ENCODE measurements at places on chromosomes 4 and X. TPM values are rescaled to one million over a fixed set of nuclear protein-coding genes. Genes with fewer than 3 reads are reported as not detected.

GRCh38 chr4:42225286-42225685, 72.8 kb upstream of the BEND4 start:
- DNase-seq = no peak

DNA sequence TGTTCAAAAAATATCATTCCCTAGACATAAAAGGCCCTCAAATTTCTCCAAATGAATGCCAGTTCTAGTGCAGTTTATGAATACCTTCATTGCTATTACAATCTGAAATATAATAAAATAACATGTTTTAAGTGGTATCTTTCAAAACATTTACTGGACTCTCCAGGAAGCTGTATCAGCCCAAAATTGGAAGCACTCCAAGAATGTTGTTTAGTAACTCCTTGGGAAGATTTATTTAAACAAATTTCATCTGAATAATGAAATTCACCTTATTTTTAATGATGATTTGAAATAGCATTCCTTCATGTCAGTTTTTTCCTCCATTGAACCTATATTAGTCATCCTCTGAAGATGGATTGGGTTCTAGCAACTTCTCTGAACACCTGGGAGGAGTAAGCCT, 217.2 kb upstream of the PCDH18 start:
- DNase-seq = peak; percentile 22

GRCh38 chr4:116453127-116453526, 632.2 kb downstream of the TRAM1L1 start:
- DNase-seq = no peak

Gene ABLIM2
- 2.6 TPM for polyA plus RNA-seq

DNA sequence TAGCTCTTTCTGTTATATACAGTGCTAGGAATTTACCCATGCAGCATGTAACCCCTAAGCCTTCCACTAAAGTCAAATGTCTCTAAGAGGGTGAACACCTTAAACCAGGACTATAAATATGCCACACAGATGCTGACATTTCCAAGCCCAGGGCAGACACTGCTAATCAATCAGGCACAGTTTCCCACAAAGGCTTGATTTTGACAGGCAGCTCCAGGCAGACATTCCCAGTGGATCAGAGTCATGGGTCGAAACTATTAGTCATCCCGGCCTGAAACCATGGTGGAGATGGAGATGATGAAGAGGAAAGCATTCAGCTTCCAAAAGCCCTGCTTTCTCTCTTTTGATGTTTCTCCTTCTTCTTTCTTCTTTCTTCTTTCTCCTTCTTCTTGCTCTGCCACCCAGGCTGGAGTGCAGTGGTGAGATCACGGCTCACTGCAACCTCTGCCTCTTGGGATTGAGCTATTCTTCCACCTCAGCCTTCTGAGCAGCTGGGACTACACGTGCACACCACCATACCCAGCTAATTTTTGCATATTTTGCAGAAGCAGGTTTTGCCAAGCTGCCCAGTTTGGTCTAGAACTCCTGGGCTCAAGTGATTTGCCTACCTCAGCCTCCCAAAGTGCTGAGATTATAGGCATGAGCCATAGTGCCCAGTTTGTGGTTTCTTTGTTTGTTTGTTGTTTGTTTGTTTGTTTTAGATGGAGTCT, 21.0 kb upstream of the SORCS2 start:
- DNase-seq = peak; percentile 41

Gene SLC9B1
- 0.46 TPM for polyA plus RNA-seq

- DNase-seq = peak; percentile 92
These were observed 237.5 kb downstream of the BCOR start for GRCh38 chrX:39859991-39860861.

DNA sequence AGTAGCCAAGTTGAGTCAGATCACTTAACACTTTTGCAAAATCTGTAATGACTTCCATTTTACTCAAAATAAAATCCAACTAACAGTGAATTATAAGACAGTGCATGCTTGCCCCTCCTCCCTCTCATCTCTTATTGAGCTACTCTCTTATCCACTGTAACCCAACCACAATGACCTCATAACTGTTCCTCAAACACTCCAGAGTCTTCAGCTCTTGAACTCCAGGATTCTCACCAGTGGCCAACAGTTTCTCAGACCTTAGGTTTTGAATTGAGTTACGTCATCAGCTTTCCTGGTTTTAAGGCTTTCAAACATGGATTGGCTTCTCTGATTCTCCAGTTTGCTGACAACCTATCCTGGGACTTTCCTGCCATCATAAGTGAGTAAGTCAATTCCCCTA, 938.3 kb downstream of the RAB28 start:
- DNase-seq = no peak

Gene DDX53
- not detected for polyA plus RNA-seq

Gene SLITRK4
- 0.01 TPM for polyA plus RNA-seq

Gene MTMR8
- polyA plus RNA-seq = 0.07 TPM

Measured in fibroblast of lung (primary cell).